ENCODE measurements at places on chromosomes 7 and 10.
A peak's percentile ranks its signal among the peaks of the same experiment; 100 is the strongest.

DNA sequence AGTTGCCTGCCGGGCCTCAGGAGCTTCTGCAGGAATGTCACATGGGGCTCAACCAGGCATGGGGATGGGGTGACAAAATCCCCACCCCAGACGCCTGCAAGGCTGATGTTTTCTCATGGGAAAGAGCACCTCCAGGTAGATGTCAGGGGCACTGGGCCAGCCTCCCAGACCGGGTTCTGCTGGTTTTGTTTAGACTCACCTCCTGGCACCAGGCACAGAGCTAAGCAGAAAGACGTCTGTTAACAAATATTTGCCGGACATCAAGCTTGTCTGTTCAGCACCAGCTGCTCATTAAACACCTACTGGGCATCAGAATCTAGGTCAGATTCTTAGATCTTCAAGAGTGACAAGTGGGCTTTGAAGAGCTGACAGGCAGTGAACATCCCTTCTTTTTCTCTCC is 34.9 kb upstream of the TCERG1L start:
- no peak for DNase-seq

- DNase-seq: no peak
Measured at GRCh38 chr10:28480628-28480965, 52.3 kb upstream of the WAC start.

DNA sequence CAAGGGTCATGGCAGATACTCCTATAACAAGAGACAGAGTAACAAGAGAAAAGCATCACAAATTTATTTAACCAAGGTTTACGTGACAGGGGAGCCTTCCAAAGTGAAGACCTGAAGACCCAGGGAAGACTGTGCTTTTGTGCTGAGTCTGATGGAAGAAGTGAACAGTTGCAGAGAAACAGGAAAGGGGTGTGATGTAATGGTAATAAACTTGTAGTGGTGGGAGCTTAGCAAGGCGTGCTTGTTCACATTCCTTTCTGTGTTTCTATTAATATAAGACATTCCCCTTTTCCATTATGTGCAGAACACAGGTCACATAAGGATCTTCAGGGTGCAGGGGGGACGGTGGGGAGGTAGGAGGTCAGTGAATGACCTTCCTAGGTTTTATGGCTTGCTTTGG is 25.5 kb upstream of the C10orf67 start:
- DNase-seq: no peak

- DNase-seq: no peak
Measured at GRCh38 chr7:150376560-150376959, 2.6 kb upstream of the ZNF775 start.

- no peak for DNase-seq
Measured at GRCh38 chr7:47100148-47100816, 481.6 kb downstream of the TNS3 start.

- DNase-seq: peak; percentile 43
Measured at GRCh38 chr7:12119620-12120303, 91.3 kb upstream of the TMEM106B start.

DNA sequence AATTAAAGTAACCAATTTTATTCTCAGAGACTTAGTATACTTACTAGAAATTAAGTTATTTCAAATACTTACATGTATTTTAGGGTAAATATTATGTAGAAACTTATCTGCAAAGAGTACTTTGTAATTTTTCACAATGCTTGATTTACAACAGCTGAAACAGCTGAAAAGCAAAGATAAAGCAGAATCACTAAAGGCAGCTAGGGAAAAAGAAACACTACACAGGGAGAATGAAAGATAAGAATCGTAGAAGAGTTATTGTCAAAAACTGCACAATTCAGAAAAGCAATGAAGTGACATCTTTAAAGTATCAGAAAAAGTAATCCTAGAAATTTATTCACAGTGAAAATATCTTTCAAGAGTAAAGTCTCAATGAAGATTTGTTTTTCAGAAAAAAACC is 69.7 kb upstream of the ZNF804B start:
- no peak for DNase-seq

DNA sequence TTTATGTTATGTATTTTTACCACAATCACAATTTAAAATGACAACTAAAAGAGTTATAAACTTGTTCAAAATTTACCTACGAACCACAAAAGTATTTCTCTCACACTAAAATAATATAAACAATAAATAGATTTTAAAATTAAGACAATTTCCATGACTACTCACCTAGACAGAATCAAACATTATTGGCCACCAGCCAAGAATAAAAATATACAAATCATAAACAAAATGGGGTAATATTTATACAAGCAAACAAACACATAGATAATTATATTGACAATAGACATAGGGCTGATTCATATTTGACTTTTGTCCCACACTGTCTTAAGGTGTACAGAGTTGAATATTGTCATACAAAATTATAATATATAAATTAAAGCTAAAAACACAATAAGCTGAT is 119.6 kb upstream of the ZNF92 start:
- DNase-seq: no peak

GRCh38 chr7:41134300-41135255 is 568.3 kb downstream of the INHBA start:
- no peak for DNase-seq

- DNase-seq: peak; percentile 63
Measured at GRCh38 chr10:110209926-110210673, 2.7 kb downstream of the MXI1 start.

DNA sequence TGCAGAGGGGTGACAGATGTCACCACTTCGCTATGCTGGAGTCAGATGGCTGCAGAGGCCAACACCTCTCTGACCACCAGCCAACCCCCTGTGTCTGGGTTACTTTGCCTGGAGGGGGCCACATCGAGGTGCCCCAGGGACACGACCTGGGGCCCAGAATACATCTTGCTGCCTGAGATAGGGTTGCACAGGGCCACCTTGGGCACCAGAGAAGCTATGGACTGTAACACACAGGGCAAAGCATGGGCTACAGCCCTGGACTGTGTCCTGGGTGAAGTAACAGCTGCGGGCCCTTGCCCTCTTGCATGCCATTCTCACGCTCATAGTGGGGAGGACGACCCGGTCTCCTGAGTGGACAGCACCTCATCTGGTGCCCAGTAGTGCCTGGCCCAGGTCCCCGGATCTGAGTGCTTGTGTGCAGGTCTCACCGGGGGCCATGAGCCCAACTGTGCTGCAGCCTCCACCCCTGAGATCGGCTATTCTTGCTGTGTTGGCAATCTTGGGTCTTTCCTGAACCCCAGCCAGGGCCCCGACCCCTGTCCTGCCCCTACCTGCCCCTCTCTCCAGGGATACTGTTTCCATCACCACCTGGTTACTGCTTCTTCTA is 115.2 kb upstream of the GDF10 start:
- DNase-seq: no peak

GRCh38 chr7:129213828-129214227 is 11.0 kb upstream of the AHCYL2 start:
- DNase-seq: peak; percentile 65

DNA sequence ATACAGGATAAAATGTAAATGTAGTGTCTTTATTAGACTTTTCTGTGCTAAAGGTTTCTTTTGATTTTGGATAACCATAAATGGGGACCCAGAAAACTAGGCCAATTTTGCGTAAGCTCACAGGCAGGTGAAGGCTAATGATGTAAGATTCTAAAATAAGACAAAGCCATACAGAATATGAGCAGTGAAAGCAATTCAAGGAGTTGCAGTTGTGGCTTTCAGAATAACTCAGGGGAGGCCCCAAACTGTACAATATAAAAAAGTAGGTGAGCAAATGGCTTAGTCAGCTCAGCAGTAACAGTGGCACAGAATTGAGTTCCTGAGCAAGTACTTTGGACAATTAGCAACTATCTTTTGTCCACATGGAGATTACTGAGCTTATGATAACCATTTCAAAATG is 81.7 kb upstream of the NRP1 start:
- no peak for DNase-seq

- no peak for DNase-seq
Measured at GRCh38 chr10:118045837-118046394, 825 bp downstream of the RAB11FIP2 start.

- no peak for DNase-seq
Measured at GRCh38 chr7:26169271-26169670, 17.3 kb downstream of the NFE2L3 start.

GRCh38 chr7:149067869-149068268 is 22.6 kb downstream of the ZNF786 start:
- DNase-seq: no peak

- DNase-seq: no peak
Measured at GRCh38 chr7:37234928-37235327, 213.7 kb downstream of the ELMO1 start.

- DNase-seq: no peak
Measured at GRCh38 chr10:17578603-17579002, 38.6 kb downstream of the HACD1 start.

DNA sequence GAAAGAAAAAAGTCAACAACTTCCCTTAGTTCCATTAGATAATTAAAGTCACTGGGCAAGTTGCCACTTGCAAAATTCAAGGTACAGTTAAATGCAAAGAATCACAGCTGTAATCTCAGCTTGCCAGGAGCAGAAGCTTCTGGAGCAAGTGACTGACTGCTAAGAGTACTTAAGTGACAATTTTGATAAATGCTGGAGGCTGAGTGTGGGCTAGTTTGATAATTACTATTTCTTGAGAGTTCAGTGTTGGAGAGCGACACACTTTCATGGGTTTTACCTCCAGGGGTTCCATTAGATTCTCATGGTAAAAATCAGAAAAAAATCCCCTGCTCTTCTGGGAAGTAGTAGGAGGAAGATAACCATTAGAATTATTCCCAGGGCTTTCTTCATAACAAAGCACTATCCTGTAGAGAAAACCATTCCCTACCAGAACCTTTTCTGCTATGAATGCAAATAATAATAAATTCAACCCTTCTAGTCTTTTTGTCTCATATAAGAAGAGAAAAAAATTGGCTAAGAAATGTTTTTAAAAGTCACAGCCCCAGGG is 486.3 kb downstream of the POM121L12 start:
- DNase-seq: no peak

DNA sequence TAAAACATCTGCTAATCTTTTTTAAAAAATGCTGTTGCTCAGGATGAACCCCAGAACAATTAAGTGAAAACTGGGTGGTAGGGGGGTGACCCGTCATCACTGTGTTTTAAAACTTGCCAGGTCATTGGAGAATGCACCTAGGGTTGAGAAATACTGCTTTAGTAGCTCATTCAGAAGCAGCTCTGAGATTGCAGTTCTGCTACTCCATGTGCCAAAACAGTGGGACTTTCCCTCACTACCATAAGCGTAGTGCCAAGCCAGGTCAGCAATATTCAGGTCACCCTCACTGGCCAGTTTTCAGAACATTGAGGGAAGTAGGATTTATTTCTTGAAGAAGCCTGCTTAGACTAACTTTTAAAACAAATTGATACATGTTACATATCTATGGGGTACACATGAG is 5.2 kb downstream of the STEAP2 start:
- no peak for DNase-seq

DNA sequence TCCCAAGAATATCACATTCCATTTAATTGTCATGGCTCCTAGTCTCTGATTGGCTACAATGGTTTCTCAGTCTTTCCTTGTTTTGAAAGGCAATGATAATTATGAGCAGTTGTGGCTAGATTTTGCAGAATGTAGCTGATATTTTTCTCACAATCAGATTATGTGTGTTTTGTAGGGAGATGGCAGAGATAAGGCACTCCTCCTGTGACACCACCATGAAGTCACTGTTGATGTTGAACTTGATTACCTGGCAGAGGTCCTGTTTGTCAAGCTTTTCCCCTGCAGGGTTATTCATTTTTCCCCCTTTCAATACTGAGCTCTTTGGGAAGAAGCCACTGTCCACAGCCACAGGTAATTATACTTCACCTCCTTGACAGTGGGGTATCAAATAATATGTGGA is 602.9 kb upstream of the PFKP start:
- DNase-seq: no peak

DNA sequence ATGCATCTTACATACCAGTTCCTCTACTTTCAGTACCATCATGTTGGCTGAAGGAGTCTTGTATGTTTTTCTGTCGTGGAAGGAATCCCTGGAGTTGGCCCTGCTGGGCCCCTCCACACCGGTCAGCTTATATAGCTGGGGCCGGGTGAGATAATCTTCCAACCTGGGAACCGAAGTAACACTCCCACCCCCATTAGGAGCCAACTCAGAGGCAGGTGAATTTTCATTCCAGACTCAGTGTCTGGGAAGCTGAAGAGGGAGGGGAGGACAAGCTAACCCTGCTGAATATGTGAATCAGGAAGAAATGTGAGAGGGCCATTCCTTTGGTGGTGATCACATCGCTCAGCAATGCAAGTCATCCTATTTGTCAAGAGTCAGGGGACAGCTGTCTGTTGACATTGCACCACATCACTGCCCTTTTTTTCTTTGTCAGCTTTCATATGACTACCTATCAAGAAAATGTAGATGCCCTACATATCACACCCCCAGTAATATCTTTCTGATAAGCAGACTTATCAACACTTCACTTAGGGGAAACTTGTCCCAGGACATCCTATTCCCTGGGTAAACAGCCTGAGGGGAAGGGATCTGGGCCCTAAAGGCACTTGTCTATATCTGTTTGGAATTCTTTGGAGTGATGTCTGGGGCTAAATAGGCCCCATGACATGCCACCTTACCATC is at the start of gene ANKRD1:
ANKRD1 (minus strand) TSS at position 102 of the 681 bp plus-strand sequence; CDS start at position 42, 60 bp downstream.
- DNase-seq: peak; percentile 52

DNA sequence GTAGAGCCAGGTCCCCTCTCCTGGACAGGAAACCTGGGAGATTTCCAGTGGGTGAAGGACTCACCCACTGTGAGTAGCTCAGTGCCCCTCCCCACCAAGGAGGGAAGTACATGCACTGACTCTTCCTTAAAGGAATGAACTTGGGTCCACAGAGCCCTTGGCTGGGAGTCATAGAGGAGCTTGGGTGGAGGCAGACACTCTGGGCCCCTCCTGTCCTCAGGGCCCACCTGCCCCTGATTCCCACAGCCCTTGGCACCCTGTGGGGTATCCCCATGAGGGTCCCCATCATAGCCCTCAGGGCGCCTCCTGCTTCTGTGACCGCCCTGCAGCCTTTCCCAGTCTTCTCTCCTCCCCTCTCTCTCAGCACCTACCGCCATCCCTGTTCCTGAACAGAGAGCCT is 3.7 kb downstream of the EN2 start:
- DNase-seq: no peak

DNA sequence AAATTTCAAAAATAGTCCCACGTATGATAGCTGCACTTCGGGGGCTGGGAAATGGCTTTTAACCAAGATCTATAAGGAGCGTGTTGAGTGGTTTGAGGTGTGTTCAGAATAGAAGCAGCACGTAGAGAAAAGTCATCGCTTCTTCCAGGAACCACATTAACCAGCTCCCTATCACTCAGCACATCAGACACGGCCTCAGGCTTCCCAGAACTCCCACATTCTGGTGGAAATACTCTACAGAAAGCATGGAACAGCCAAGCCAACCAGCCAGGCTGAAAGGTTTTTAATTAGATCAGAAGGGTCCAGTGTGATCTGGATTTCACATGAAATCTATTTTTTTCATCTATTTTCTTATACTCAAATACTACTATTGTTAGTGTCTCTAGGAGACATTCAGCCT is 231.5 kb upstream of the NRP1 start:
- no peak for DNase-seq

All from ecto neural progenitor cell (in vitro differentiated cells).